ENCODE measurements at places on chromosomes 7 and 10. TPM values are rescaled to one million over a fixed set of nuclear protein-coding genes. Genes with fewer than 3 reads are reported as not detected.

Gene RTKN2
- 1.4 TPM for total RNA-seq

Gene BET1
- 17.6 TPM for total RNA-seq

Gene DCLRE1C
- 15.0 TPM for total RNA-seq

Gene OPN4
- total RNA-seq = not detected

Gene PNLIPRP2
- total RNA-seq = not detected

Gene ANKRD61
- 0.27 TPM for total RNA-seq

Gene TMEM130
- total RNA-seq = 0.38 TPM

- H3K36me3 ChIP-seq = no peaks in the 10 kb centered on the region
- H3K4me3 ChIP-seq = no peak overlapping the region
- no peaks in the 10 kb centered on the region for H3K4me1 ChIP-seq
- no peak for DNase-seq
- H3K27me3 ChIP-seq = peaks cover 1% of the 10 kb centered on the region
- no peak overlapping the region for H3K27ac ChIP-seq
Measured at GRCh38 chr7:28755255-28755654, 202.9 kb downstream of the TRIL start.

GRCh38 chr10:127911218-127911866 is 4.4 kb downstream of the PTPRE start:
- H3K36me3 ChIP-seq = no peaks in the 10 kb centered on the region
- H3K27me3 ChIP-seq = peaks cover 19% of the 10 kb centered on the region
- no peak overlapping the region for H3K4me3 ChIP-seq
- H3K27ac ChIP-seq = no peak overlapping the region
- H3K4me1 ChIP-seq = no peaks in the 10 kb centered on the region
- no peak for DNase-seq

- H3K27me3 ChIP-seq = peaks cover 4% of the 10 kb centered on the region
- no peak overlapping the region for H3K27ac ChIP-seq
- no peaks in the 10 kb centered on the region for H3K4me1 ChIP-seq
Measured at GRCh38 chr7:90081621-90082020, 72.6 kb upstream of the STEAP1 start.

GRCh38 chr10:126469692-126470091 is 81.4 kb upstream of the ADAM12 start:
- H3K27me3 ChIP-seq = peaks cover 2% of the 10 kb centered on the region
- H3K4me1 ChIP-seq = no peaks in the 10 kb centered on the region
- H3K36me3 ChIP-seq = no peaks in the 10 kb centered on the region
- no peak for DNase-seq
- no peak overlapping the region for H3K27ac ChIP-seq

GRCh38 chr10:42645103-42645502 is 6.7 kb upstream of the ZNF33B start:
- no peaks in the 10 kb centered on the region for H3K27me3 ChIP-seq
- H3K4me1 ChIP-seq = no peaks in the 10 kb centered on the region
- no peak for DNase-seq

DNA sequence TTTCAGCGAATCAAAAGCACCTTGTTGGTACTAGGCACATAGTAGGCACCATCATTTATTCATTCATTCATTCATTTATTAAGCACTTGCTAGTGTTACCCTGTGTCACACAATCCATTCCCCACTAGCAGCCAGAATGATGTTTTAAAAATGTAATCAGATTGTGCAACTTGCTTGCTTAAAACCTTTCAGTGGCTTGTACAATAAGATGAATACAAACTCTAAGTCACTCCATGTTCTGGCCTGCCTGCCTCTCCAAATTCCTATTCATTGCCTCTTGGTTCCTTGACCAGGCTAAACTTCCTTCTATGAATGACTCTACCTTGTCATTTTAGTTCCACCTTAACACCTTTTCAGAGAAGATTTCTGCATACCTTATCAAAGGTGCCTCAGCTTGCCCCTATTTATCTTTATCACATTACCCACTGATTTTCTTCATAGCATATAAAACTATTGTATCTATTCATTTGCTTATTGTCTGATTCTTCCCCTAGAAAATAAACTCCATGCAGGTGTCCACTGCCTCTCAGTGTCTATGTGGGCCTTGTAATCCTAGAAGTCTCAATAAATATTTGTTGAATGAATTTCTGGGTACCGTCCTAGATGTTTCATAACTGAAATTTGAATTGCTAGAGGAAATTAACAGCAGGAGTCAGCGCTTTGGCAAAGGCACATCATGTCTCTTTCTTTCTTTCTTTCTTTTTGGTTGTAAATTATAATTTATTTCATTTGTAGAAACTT is 169.5 kb downstream of the TMEM26 start:
- DNase-seq = no peak
- H3K27ac ChIP-seq = no peak overlapping the region
- H3K27me3 ChIP-seq = no peaks in the 10 kb centered on the region
- H3K4me1 ChIP-seq = peaks cover 21% of the 10 kb centered on the region

DNA sequence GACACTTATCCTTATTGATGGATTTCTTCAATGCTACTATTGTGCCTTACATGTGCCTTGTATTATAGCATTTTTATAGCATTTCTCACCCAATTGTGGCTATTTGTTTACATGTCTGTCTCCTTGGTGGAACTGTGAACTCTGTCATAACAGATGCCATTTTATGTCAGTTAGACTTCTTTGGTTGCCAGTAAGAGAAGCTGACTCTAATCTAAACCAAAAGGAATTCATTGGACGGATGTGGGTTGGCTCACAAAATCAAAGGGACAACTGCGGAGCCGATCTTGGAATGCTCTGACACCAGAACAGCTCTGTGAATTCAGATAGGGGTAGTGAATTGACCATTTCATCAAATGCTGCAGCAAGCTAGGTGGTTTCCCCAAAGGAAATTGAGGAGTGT is 15.0 kb downstream of the GARIN1A start:
- H3K27me3 ChIP-seq = peaks cover 2% of the 10 kb centered on the region
- no peak overlapping the region for H3K27ac ChIP-seq
- no peak overlapping the region for H3K4me3 ChIP-seq
- no peaks in the 10 kb centered on the region for H3K4me1 ChIP-seq

DNA sequence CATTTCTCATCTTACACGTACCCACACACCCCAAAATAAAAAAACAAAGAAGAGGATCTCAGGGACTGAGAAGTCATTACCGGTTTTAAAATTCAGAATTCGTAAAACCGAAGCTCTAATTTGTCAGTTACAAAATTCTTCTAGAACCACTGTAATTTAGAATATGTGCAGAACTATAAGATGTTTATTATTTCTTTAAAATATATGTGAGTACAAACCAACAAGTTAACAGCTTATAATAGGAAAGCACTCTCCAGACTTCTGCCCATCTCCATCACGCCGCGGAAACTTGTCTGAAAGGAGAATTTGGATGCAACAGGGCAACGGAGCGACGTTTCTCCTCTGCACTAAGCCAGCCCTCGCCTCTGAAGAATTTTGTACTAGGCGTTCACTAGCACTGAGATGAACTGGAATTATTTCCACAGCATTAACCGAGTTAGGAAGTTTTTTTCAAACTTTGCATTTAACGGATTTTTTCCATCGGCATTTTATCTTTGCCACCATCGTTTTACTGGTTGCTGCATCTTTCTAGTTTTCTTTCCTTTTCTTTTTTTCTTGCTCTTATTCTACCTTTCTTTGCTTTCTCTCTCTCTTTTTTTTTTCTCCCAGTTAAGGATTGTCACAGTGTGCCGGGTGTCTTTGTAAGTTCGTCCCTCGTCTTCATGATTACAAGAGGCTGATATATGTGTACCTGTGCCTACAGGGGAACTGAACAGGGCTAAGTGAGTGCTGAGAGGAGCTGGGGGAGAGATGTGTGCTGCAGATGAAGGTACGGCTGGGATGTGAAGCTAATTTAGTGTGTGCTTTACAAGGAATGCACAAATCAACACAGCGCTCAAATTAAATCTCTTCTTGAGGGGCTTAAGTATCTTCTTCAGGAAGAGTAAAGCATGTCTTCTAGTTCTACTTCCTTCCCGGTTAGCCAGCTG is 295.9 kb upstream of the NFE2L3 start:
- peaks cover 34% of the 10 kb centered on the region for H3K27me3 ChIP-seq
- no peak for DNase-seq
- no peak overlapping the region for H3K27ac ChIP-seq
- peaks cover 4% of the 10 kb centered on the region for H3K36me3 ChIP-seq
- H3K4me3 ChIP-seq = no peak overlapping the region

DNA sequence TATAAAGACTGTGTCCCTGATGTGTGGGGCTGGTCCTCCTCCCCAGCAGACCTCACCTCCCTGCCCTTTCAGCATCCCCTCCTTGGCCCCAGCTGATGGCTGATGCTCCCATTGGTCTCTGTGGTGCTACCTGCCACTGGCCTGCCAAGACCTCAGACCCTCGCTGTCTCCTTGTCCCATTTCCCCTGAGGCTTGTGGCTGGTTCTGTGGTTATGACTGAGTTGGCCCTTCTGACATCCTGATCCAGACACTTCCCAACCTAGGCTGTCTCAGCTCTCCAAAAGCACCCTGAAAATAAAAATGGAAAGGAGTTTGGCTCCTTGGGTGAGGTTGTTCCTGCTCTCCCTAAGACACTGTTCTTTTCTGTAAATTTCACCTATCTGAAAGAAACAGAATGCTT is 214.2 kb downstream of the RPS24 start:
- no peaks in the 10 kb centered on the region for H3K36me3 ChIP-seq
- H3K27ac ChIP-seq = no peak overlapping the region
- H3K27me3 ChIP-seq = peaks cover 9% of the 10 kb centered on the region
- H3K4me3 ChIP-seq = no peak overlapping the region
- peaks cover 17% of the 10 kb centered on the region for H3K4me1 ChIP-seq

DNA sequence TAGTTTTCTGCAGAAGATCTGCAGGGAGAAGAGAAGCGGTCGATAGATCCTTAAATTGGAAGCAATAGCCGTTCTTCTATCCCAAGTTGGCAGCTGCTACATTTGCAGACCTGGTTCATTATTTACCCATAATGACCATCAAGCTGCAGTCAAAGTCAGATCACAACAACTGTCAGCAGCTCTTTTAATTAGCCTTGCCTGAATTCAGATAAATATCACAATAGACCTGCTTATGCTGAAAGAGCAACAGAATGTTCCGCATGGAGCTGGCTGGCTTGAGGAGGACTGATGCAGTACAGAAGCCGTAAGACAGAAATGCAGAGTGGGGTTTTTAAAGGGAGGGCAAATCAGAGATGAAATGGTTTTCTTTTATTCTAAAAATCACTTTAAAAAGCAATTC is 109.4 kb downstream of the HIBADH start:
- no peaks in the 10 kb centered on the region for H3K4me1 ChIP-seq
- DNase-seq = no peak
- H3K36me3 ChIP-seq = no peaks in the 10 kb centered on the region
- no peak overlapping the region for H3K4me3 ChIP-seq

GRCh38 chr7:98879198-98879978 is 1.1 kb downstream of the TRRAP start:
- H3K4me1 ChIP-seq = peaks cover 25% of the 10 kb centered on the region
- H3K36me3 ChIP-seq = peaks cover 29% of the 10 kb centered on the region
- peaks cover 3% of the 10 kb centered on the region for H3K27me3 ChIP-seq
- H3K27ac ChIP-seq = peak overlapping the region; percentile 95

DNA sequence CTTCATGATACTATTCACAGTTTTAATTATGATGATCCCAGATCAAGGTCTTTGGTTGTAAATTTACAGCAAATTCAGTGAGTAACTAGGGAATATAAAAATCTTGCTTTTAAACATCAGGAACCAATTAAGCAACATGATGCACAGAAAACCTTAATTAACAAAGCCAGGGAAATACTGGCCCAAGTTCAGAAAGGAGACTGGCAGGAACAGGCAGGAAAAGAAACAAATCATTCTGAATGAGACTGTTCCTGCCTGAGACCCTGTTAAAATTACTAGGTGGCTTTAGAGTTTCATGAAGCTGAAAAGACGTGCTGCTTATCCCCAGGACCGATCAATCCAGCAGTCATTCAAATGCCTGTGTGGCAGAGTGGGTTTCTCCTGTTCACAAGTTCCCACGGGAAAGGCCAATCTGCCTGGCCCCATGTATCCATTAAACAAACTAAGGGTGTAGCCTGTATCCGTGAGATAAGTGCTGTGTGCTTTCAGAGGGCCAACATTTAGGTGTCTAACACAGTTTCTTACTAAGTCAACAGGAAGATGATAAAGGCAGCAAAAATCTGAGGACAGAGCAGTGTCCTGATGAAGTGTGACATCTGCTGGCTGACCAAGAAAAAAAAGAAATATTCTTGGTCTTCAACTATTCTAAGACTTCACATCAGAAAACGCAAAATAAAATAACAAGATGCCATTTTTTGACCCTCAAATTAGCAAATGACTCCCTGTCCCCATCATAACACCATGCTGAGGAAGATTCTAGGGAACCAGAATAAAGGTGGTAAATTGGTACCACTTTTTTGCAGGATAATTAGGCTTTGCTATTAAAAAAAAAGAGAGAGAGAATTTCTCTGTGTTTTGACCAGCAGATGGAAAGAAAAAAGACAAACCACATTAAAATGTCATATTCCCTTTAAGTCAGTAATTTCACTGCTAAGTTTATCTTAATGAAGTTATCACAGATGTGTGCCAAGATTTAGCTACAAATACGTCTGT is 34.2 kb downstream of the PUS7 start:
- H3K36me3 ChIP-seq = peaks cover 42% of the 10 kb centered on the region
- DNase-seq = no peak
- no peaks in the 10 kb centered on the region for H3K27me3 ChIP-seq
- H3K4me3 ChIP-seq = no peak overlapping the region
- H3K27ac ChIP-seq = peak overlapping the region; percentile 22

DNA sequence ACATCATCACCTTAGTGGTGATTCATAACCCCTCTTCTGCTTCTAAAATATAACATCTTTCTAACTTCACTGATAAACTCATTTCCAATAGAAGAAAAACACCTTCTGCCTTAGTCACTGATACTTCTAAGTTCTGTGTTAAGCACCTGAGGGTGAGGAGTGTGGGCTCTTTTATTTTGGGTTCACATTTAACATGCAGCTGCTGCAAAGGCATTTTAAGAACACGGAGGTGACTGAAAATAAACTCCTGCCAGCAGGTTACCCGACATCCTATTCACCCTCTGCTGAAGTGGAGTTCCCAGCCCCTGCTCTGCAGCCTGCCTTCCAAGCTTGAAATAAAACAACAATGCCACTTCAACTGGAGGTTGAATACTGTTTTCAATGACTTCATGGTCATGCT is 202.9 kb upstream of the PLXNA4 start:
- H3K4me3 ChIP-seq = no peak overlapping the region
- DNase-seq = no peak
- peaks cover 21% of the 10 kb centered on the region for H3K4me1 ChIP-seq
- peaks cover 3% of the 10 kb centered on the region for H3K36me3 ChIP-seq
- no peak overlapping the region for H3K27ac ChIP-seq
- no peaks in the 10 kb centered on the region for H3K27me3 ChIP-seq

DNA sequence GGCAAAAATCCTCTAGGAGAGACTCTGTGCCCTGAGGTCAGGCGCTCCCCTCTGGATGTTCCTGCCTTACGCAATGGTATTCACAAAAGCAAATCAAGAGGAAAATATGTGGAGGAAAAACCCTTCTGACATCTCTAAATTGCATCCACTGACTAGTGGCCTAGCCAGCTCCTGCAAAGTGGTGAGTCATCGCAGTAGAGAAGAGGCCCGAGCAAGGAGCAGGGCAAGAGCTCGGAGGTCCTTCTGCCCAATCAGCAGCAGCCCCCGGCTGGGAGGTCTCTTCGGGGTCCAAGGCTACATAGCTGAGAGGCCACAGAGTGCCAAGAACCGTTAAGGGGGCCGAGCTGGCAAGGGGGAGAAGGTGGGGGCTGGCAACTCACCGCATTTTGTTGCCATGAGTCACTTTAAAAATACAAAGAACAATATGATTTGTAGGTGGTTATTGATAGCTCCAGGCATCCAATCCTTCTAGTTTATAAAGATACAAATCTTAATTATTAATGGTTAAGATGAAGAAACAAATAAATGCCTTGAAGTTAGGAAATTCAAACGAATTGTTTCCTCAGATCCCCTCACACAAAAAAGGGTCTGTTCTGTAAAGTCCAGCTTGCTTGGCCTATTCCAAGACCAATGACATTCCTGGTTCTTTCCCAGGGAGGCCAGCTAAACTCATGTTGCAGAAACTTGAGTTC is 161.6 kb downstream of the PKD1L1 start:
- peaks cover under 1% of the 10 kb centered on the region for H3K27me3 ChIP-seq
- H3K4me1 ChIP-seq = no peaks in the 10 kb centered on the region
- DNase-seq = no peak
- no peak overlapping the region for H3K27ac ChIP-seq
- H3K36me3 ChIP-seq = no peaks in the 10 kb centered on the region
